ENCODE measurements at places on chromosomes 6 and 20. TPM values are rescaled to one million over a fixed set of nuclear protein-coding genes. Genes with fewer than 3 reads are reported as not detected.

Gene FOXQ1
- 4.0 TPM for total RNA-seq

GRCh38 chr6:99338188-99338587 lies 11.3 kb downstream of the FAXC start:
- DNase-seq, result no peak

DNA sequence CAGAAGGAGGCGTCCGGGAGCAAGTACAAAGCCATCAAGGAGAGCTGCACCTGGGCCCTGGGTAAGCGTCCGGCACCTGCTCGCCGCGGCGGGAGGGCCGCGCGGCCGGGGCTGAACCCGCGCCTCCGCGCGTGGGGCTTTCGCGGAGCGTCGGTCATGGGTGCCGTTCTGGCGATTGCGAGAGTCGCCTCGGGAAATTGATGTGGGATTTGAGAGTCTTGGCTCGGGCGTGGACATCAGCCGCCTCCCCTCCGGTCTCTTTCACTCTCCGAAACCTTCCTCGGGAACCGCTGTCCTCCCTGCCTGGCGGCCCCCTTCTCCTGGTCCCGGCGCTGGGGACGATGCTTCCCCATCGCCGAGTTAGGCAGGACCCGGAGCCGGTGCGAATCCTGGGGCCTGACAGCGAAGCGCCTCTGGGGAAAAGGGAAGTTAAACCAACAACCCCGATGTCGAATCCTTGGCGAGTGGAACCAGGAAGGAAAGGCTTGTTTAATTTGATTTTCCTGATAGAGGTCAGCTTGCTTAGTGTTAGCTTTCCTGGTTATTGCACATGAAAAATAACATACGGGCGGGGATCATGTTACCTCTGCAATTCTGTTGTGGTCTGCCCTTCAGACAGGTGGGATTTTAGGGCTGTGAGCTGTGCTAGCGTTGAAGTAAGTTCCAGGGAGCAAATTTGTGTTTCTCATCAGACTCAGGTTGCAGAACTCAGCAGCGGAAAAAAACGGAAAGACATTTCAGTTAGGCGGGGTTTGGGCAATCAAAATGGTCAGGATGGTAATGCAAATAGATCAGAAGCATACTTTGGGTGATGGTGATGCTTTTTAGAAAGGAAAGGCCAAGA lies 594 bp downstream of the ARFGEF3 start:
- DNase-seq, result no peak

- DNase-seq, result no peak
Observed at GRCh38 chr6:25280344-25281074, 1.3 kb downstream of the CARMIL1 start.

DNA sequence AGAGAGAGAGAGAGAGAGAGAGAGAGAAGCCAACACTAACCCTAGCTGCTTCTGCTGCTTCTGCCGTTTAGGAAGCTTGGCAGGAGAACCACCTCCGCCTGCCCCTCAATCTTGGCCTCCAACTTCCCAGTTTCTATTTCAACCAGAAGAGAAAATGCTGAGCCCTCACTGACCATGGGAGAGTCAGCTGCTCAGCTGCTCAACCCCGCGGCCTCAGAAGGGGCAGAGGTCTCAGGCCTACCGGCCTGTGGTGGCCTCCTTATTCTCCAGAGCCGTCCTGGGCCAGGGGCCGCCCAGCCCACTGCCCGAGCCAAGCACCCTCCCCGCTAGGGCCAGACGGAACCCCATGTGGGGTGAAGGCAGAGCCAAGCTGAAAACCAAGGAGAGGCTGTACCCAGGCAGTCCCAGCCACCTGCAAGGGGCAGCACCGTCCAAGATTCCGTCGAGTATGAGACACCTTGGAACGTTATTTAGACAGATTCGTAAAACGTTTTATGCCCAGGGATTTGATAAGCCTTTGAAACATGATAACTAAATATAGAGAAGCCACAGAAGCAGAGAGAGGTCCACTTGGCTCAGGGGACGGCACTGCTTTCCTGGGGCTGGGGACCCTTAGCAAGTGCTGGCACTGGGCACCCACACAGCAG lies 116.6 kb downstream of the DLL1 start:
- DNase-seq, result peak; percentile 48

GRCh38 chr6:111724039-111724438 lies 118.4 kb upstream of the TRAF3IP2 start:
- DNase-seq, result no peak

DNA sequence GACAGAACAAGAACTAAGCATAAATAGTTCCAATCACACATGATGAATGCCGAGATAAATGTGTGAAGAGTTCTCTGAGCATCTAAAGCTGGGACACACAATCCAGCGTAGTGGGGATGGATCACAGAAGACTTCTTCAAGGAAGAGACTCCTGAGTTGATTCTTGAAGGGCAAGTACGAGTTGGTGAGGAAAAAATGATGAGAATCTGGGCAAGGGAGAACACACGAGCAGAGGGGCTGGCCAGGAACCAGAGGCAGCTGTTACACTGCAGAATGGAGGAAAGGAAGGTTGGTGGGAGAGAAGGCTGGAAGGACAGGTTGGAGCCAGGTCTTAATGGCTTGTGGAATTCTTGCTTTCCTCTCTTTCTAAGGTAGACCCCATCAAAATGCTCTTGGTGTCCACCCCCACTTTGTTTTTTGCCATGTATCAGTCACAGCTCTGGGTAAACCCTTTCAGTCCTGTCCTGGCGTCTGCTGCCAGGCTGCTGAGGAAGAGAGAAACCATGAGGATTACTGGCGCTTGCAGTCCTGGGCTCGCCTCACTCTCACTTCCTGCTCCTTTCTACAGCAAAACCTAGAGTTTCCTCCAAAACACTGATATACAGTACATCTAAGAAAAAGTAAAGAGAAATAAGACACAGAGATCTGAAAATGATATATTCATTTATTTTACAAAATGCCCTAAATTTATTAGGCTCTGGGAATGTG lies 127.6 kb upstream of the FAM184A start:
- no peak for DNase-seq

GRCh38 chr6:85417336-85417735 lies 32.5 kb upstream of the NT5E start:
- DNase-seq, result no peak
